Sigmoid colon (tissue), 7 donors: ENCODE measurements at places on chromosomes 1 and 21. TPM values are rescaled to one million over a fixed set of nuclear protein-coding genes. Genes with fewer than 3 reads are reported as not detected.
A peak's percentile ranks its signal among the peaks of the same experiment; 100 is the strongest.

The C1orf94 gene
- not detected for total RNA-seq

DNA sequence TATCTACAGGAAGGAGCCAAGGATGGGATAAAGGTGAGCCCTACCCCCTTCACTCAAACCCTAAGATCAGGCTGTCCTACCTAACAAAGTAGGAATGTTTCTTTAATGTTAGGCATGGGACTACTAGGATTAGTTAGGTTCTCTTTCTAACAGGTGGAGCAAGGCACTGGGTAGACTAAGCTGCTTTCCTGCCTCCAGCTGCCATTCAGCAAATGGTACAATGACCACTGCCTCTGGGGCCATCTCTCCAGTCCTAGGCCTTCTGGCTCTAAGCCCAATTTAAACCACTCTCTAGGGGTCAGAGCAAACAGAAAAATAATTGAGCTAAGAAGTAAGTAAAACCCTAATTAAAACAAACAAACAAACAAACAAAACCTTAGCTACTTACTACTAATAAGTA, 15.7 kb upstream of the IPO9 start:
- no peaks in the 10 kb centered on the region for H3K4me1 ChIP-seq
- H3K27me3 ChIP-seq = no peaks in the 10 kb centered on the region
- peaks cover 96% of the 10 kb centered on the region for H3K36me3 ChIP-seq
- no peak overlapping the region for H3K27ac ChIP-seq

GRCh38 chr1:3306583-3307291, 147.7 kb upstream of the ARHGEF16 start:
- no peaks in the 10 kb centered on the region for H3K27me3 ChIP-seq
- H3K4me1 ChIP-seq = no peaks in the 10 kb centered on the region
- no peak overlapping the region for H3K4me3 ChIP-seq
- no peak overlapping the region for H3K27ac ChIP-seq
- no peak for DNase-seq

The MR1 gene
- total RNA-seq = 12.2 TPM

The PCBP3 gene
- total RNA-seq = 21.3 TPM

The NGF gene
- total RNA-seq = 5.4 TPM

GRCh38 chr1:228314658-228315483, 91.8 kb downstream of the TRIM11 start:
- no peaks in the 10 kb centered on the region for H3K27me3 ChIP-seq
- no peak overlapping the region for H3K27ac ChIP-seq
- no peaks in the 10 kb centered on the region for H3K36me3 ChIP-seq
- no peak overlapping the region for H3K4me3 ChIP-seq
- no peaks in the 10 kb centered on the region for H3K4me1 ChIP-seq

The IGSF3 gene
- 7.2 TPM for total RNA-seq

The SYPL2 gene
- total RNA-seq = 6.9 TPM

GRCh38 chr21:46156378-46156645, 933 bp upstream of the FTCD start:
- peaks cover 15% of the 10 kb centered on the region for H3K4me1 ChIP-seq
- peaks cover 4% of the 10 kb centered on the region for H3K27me3 ChIP-seq
- no peak overlapping the region for H3K27ac ChIP-seq
- peak; percentile 53 for DNase-seq

The CSF3R gene
- 7.5 TPM for total RNA-seq

The LCK gene
- total RNA-seq = 0.36 TPM

GRCh38 chr1:17857996-17858395, 102.9 kb downstream of the ACTL8 start:
- no peak overlapping the region for H3K4me3 ChIP-seq

DNA sequence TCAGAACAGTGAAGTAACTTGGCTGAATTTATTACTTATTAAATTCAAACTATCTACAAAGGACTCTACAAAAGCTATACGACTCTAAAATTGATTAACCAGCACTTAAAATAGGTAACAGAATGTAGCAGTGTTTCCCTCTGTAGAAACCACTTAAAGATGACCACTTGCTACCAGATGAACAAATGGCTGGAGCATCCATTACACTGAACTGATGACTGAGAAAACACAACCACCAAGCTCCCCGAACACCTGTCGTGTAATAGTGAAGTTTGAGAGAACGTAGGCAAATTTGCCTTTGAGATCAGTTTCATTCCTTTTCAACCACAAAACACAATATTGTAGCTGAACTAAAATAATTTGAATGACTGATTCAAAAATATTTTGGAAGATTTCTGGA, 226.7 kb downstream of the KCNT2 start:
- peaks cover 11% of the 10 kb centered on the region for H3K4me1 ChIP-seq
- H3K27me3 ChIP-seq = no peaks in the 10 kb centered on the region
- H3K4me3 ChIP-seq = no peak overlapping the region

DNA sequence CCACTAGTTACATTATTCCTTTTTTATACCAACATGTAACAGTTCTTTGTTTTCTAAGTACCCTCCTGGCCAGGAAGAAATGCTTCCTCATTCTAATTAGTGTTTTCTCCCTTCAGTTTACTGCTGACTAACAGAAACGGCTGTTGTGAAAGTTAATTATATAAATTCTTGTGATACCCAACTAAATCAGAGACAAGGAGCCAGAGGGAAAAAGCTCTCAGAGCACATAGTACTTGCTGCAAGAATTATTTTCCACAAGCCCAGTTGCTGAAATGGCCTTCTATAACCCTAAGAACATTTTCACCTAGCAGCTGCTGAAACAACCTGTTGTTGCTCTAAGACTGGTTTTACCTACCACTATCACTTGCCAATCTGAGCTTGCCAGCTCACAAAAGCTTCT, 82.4 kb downstream of the FAF1 start:
- no peaks in the 10 kb centered on the region for H3K36me3 ChIP-seq
- no peak overlapping the region for H3K27ac ChIP-seq
- peaks cover 9% of the 10 kb centered on the region for H3K4me1 ChIP-seq
- H3K27me3 ChIP-seq = no peaks in the 10 kb centered on the region
- DNase-seq = no peak

GRCh38 chr1:5934058-5934884, 58.0 kb downstream of the NPHP4 start:
- H3K27me3 ChIP-seq = no peaks in the 10 kb centered on the region
- H3K4me3 ChIP-seq = no peak overlapping the region
- peaks cover 6% of the 10 kb centered on the region for H3K36me3 ChIP-seq
- no peak for DNase-seq
- H3K27ac ChIP-seq = no peak overlapping the region

DNA sequence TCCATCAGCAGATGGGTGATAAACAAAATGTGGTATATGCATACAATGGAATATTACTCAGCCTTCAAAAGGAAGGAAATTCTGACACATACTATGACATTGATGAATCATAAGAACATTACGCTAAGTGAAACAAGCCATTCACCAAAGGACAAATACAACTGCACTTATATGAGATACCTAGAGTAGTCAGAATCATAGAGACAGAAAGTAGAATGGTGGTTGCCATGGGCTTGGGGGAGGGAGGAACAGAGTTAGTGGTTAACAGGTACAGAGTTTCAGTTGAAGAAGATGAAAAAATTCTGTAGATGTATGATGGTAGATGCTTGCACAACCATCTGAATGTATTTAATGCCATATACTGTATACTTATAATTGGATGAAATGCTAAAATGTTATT, 39.1 kb upstream of the KCNK2 start:
- no peaks in the 10 kb centered on the region for H3K36me3 ChIP-seq
- H3K27me3 ChIP-seq = no peaks in the 10 kb centered on the region

GRCh38 chr21:26389971-26390641, 183.0 kb downstream of the CYYR1 start:
- no peaks in the 10 kb centered on the region for H3K4me1 ChIP-seq
- H3K27me3 ChIP-seq = no peaks in the 10 kb centered on the region
- H3K4me3 ChIP-seq = no peak overlapping the region
- H3K36me3 ChIP-seq = no peaks in the 10 kb centered on the region
- no peak overlapping the region for H3K27ac ChIP-seq

DNA sequence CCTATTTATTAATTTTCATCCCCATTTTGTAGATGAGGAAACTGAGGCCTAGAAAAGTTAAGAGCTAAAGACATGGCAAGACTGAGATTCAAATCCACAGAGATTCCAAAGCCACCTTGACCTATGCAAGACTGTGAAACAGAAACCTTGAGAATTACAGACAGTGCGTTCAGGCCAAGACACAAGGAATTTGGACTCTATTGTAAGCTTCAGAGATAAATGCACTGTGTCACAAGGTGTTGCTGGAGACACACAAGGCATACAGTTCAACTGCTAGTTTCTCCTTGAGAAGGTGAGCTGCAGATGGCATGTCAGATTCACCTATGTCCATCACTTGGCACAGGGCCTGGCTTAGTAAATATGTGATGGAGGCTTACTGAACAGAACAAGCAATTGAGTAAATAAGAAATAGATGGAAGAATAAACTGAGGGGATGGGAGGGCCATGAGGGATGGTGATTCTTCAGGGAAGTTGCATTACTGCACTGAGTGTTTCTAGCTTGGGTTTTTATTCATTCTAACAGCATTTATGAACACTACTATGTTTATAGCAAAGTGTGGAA, 215.0 kb downstream of the DAB1 start:
- H3K27me3 ChIP-seq = no peaks in the 10 kb centered on the region
- no peaks in the 10 kb centered on the region for H3K36me3 ChIP-seq
- H3K4me1 ChIP-seq = no peaks in the 10 kb centered on the region
- H3K27ac ChIP-seq = no peak overlapping the region

GRCh38 chr1:240138867-240139266, 47.2 kb downstream of the FMN2 start:
- DNase-seq = no peak
- no peaks in the 10 kb centered on the region for H3K4me1 ChIP-seq
- no peaks in the 10 kb centered on the region for H3K36me3 ChIP-seq
- no peaks in the 10 kb centered on the region for H3K27me3 ChIP-seq

The CTSK gene
- total RNA-seq = 33.5 TPM

The AMY1A gene
- total RNA-seq = not detected

The PGLYRP4 gene
- not detected for total RNA-seq

- H3K27ac ChIP-seq = no peak overlapping the region
- H3K4me3 ChIP-seq = no peak overlapping the region
Measured at GRCh38 chr1:189607477-189608096, 870.1 kb downstream of the BRINP3 start.

The SPOCD1 gene
- total RNA-seq = 0.55 TPM

The KRTAP12-2 gene
- not detected for total RNA-seq

The GFI1 gene
- 0.41 TPM for total RNA-seq

- peaks cover 4% of the 10 kb centered on the region for H3K4me1 ChIP-seq
- DNase-seq = no peak
- peak overlapping the region; percentile 69 for H3K27ac ChIP-seq
- peak overlapping the region; percentile 42 for H3K4me3 ChIP-seq
Measured at GRCh38 chr1:245953876-245954660, 553.0 kb downstream of the SMYD3 start.

- H3K27ac ChIP-seq = peak overlapping the region; percentile 84
- no peak for DNase-seq
- H3K4me1 ChIP-seq = peaks cover 23% of the 10 kb centered on the region
- no peaks in the 10 kb centered on the region for H3K27me3 ChIP-seq
Measured at GRCh38 chr1:58816747-58817221, 32.9 kb upstream of the JUN start.

GRCh38 chr1:235639226-235640205, 10.1 kb downstream of the GNG4 start:
- DNase-seq = no peak
- H3K36me3 ChIP-seq = no peaks in the 10 kb centered on the region
- H3K4me3 ChIP-seq = no peak overlapping the region
- H3K4me1 ChIP-seq = no peaks in the 10 kb centered on the region
- H3K27me3 ChIP-seq = peaks cover 21% of the 10 kb centered on the region

DNA sequence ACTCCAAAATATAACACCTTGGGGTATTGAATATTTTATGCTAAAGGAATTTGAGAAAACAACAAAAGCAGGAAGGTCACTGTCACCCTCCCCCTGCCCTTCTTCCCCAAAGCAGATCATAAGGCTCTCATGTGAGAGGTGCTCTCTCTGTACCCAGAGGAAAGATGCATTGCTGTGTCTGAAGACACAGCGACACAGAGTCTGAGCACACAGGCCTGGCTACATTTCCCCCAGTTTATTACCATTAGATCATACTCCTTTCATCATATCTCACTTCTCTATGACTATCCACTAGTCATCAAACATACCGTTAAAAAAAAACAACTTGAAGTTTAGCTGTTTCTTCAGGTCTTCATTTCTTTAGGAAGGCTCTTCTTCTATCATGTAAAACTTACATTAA, 127.1 kb downstream of the PPIAL4G start:
- no peaks in the 10 kb centered on the region for H3K4me1 ChIP-seq
- H3K27me3 ChIP-seq = peaks cover 88% of the 10 kb centered on the region
- no peak overlapping the region for H3K27ac ChIP-seq
- no peak overlapping the region for H3K4me3 ChIP-seq
- H3K36me3 ChIP-seq = no peaks in the 10 kb centered on the region

GRCh38 chr1:157438613-157439012, 113.7 kb downstream of the FCRL5 start:
- DNase-seq = no peak
- no peak overlapping the region for H3K4me3 ChIP-seq
- H3K27me3 ChIP-seq = no peaks in the 10 kb centered on the region
- no peak overlapping the region for H3K27ac ChIP-seq
- no peaks in the 10 kb centered on the region for H3K36me3 ChIP-seq

DNA sequence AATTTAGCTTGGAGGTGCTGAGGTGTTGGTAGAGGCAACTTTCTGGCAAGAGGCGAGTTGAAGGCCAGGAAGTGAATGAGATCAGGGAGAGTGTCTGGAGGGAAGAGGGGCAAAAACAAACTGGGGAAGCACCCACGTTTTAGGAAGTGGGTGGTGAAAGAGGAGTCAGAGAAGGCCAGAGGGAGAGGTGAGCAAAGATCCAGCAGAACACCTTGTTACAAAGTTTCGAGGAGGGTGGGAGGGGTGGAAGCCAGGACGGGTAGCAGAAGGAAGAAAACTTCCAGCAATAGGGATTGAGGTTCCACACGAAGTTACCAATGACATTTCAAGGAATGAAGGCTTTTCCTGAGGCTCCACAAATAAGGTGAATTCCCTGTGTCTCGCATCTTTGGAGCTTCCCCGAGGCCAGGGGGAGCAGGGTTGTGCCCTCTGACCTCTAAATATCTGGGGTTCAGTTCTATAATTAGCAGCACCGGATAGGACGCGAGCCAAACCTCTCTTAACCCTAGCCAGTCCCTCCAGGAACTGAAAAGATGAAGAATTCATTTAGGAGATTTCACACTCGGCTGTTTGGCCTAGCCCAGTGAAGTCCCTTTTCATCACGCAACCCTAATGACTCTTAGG, 578 bp upstream of the SESN2 start:
- no peaks in the 10 kb centered on the region for H3K27me3 ChIP-seq
- peak overlapping the region; percentile 80 for H3K4me3 ChIP-seq
- H3K4me1 ChIP-seq = no peaks in the 10 kb centered on the region
- H3K27ac ChIP-seq = peak overlapping the region; percentile 78
- no peaks in the 10 kb centered on the region for H3K36me3 ChIP-seq
